ENCODE measurements at places on chromosomes 3 and 15.

DNA sequence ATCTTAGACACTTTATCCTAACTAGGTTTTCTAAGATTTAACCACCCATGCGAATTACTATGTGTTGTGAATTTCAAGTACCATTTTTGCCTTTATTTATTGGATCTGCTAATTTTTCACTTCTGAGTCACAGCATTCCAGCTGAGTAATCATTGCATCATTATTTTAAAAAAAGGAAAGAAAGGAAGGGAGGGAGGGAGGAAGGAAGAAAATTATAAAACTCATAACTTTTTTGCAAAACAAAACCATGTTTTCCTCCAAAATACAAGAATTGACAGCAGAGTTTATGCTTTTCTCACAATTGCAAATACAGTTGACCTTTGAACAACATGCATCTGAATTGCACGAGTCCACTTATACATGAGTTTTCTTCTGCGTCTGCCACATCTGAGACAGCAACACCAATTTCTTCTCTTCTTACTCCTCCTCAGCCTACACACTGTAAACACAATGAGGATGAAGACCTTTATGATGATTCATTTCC is 651.4 kb upstream of the NECTIN3 start:
- DNase-seq, result peak; percentile 93

DNA sequence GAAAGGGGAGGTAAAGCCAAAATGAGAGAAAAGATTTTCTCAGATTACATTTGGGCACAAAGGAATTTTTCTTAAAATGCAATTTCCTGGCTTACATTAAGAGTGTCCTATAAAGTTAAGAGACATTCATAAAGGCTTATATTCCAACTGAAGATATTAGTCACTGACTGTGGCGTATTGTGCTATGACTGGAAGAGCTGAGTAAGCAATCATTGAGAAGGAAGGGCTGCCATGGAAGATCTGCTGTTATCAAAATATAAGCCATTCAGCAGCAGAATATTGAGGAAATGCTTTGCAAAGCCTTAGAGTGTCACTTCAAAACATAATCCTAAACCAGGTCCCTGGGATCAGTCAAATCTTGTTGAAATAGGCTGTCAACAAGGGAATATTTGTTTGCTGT is 593.9 kb downstream of the TUSC7 start:
- DNase-seq, result no peak

DNA sequence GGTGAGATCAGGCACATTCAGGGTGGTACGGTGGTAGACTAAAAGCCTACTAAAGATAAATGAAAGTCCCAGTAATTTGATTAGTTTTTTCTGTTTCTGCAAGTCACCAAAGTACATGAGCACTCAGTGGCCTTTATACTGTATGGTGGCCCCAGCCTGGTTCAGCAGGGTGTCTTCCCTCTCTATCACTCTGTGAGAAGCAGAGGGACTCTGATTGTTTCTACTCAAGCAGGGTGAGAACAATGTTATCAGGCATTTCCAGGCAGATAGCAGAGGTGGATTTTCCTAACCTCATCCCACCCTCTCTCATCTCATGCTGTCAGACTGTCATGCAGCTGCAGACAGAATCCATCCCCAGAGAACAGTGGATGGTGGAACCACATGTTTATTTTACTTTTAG is 71.5 kb upstream of the BFSP2 start:
- DNase-seq, result no peak

- no peak for DNase-seq
These were observed 9.7 kb upstream of the SLC28A2 start for GRCh38 chr15:45242289-45242688.

GRCh38 chr3:48299746-48300712 is 33.4 kb downstream of the SPINK8 start:
- DNase-seq, result no peak
